ENCODE measurements at places on chromosomes 5 and 9.

DNA sequence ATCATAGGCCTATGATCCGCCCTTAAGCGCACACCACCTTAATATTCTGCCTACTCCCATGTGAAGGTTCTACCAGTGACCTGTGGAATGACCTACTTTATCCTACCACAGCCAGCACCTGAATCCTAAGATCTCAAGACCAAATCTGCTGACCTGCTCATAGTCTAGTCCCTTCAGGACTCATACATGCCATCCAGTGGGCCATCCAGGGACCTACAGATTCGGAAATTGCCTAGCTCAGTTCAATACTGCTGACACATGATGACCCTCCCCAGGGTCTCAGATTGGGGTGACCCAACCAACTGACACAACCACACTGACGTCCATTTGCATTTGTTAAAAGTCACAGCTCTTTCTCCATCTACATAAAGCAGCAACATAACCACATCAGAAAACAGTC lies 443.8 kb upstream of the ST8SIA4 start:
- no peak for DNase-seq

DNA sequence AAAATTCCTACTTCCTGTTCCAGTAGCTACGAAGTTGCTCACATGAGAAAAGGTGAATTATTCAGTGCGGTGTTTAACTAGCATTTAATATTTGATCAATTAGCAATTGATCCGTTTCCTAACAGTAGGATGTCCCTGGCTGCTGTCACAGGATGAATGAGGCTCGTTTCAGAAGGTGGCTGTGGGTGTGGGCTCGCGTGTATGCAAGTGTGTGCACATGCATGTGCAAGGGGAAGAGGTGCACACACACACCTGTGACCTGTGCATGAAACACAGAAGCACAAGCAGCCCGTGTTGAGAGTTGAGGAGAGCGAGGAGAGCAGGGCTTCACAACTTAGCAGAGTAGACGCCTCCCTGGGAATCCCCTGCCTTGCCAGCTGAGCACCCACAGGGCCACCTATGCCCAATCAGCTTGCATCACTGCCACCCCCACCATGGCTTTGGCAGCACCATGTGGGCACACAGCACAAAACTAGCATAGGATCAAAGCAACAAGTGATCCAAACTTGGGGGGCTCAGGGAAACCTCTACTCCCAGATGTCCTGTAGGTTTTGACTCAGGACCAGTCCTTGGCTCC lies 107.2 kb downstream of the C5orf15 start:
- DNase-seq: peak; percentile 36

GRCh38 chr9:32405506-32405905 lies 21.1 kb downstream of the ACO1 start:
- DNase-seq: no peak

DNA sequence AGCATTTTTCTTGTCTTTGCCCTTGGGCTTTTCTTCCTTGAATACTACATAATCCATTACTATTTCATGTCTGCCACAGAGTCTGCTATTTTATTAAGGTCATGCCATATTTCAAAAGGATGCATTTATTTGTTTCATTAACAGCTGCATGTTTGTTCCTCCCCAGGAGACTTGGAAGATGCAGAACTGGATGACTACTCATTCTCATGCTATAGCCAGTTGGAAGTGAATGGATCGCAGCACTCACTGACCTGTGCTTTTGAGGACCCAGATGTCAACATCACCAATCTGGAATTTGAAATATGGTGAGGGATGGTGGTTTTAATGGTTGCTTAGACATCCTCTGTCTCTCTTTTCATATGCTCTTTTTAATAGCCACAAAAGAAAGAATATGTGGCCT lies 4.0 kb downstream of the IL7R start:
- no peak for DNase-seq

DNA sequence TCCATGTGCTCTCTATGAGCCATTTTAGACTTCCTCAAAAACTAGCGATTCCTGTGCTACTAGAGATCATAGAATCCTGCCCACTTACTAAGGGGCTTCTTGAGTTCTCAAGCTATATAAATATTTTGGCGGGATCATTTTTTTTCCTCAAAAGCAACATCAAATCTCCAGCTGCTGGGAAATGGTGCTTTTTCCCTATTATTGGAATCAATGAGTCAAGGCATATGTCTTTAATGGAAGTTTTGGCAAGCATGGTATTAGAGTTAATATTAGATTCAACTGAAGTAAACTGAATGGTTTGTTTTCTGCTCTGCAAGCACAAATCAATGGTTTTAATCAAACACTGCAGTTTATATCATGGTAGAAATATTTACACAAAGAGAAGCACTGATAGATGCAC lies 369.9 kb upstream of the PTGER4 start:
- no peak for DNase-seq

- DNase-seq: no peak
These were observed 200.6 kb upstream of the MVB12B start for GRCh38 chr9:126125992-126126409.

DNA sequence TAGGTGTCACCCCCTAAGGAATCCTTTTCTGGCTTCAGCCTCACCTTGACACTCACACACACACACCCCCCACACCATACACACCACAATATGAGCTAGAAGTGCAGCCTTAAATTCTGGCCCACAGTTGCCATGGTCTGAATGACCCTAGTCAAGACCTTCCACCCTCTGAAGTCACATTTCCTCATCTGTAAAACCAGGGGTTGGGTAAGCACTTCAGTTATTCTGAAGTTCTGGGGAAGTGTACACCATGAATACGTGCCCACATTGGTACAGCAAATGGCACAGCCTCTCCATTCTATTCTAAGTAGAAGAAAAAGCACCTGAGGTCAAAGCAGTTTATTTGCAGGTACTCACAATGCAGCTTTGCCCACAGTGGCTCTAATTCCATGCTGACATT lies 372.8 kb upstream of the KLF4 start:
- DNase-seq: no peak

DNA sequence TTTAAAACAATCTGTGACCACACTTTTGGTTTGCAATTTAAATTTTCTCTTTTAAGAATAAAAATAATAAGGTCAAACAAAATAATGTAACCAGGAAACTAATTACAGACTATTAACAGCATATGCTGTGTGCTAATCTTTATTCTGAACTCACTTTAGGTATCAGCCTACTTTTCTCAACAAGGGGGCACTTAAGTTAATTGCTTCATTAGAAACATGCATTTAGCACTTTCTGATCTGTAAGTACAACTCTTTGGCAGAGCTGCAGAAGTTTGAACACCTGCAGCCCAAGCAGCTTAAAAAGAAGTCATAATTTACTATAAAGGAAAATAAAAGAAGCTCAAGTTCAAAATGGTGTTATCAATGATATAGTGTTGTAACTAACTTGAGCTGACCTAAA lies 21.7 kb downstream of the XRCC4 start:
- no peak for DNase-seq

GRCh38 chr5:141945511-141946051 lies 12.4 kb downstream of the PCDH12 start:
- DNase-seq: no peak

DNA sequence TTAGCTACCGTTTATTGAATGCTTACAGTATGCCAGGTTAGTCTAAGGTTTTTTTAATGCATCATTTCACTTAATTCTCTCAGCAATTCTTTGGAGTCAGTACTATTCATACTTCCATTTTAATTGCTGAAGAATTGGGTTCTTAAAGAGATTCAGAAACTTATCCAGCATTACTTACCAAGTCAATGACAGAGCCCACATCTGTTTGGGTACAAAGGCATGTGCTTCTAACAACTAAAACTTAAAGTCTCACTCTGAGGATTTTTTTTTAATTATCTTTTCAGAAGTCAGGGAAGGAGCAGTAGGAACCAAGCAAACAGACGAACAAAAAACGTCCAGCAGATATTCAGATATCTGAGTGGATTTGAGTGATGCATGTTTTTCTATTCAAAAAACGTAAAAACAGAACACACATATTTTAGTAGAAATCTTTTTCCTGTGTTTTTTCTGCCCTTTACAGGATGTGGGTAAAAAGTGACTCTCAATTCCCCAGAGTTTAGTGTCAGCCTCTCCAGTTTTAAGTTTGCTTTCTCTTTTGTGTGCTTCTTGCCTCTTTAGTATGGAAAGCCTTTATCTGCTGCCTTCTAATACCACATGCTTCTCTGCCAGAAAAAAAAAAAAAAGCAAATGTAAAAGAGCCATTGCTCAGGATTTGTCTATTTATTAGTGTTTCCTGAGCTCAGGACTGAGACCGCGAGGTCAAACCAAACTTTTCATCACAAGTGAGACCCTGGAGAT lies 118.0 kb downstream of the PRKACG start:
- no peak for DNase-seq

DNA sequence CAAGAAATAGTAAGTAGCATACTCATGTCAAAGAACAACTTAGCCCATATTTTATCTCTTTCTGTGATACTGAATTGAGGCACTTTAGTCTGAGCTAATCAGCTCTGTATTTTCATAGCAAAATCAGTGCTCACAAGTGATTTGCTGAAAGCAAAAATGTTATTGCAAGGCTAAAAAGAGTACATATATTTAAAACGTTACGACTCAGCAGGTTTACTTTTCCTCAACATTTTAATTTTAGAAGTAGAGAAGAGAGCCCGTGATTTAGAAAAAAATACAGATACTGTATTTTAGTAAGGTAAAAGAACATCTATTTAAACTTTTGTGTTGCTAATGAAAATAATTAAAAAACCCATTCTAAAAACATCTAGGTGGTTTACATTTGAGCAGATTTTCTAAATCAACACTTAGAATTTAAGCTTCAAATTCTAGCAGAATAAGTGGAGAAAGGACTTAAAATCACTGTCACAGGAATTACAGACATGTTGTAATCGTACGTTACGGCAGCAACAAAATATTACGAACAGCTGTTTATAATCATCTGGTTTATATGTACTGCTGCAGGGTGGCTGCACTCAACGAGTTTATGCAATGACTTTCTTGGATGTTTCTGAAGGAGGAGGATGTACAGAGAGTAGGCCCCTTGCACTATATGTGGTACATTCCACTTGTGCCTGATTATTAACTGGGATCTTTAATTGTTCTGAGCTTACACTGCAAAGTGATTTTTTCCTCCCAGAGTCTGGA lies 20.1 kb downstream of the SREK1 start:
- DNase-seq: no peak

GRCh38 chr5:97074859-97075489 lies 67.4 kb downstream of the LIX1 start:
- DNase-seq: no peak

DNA sequence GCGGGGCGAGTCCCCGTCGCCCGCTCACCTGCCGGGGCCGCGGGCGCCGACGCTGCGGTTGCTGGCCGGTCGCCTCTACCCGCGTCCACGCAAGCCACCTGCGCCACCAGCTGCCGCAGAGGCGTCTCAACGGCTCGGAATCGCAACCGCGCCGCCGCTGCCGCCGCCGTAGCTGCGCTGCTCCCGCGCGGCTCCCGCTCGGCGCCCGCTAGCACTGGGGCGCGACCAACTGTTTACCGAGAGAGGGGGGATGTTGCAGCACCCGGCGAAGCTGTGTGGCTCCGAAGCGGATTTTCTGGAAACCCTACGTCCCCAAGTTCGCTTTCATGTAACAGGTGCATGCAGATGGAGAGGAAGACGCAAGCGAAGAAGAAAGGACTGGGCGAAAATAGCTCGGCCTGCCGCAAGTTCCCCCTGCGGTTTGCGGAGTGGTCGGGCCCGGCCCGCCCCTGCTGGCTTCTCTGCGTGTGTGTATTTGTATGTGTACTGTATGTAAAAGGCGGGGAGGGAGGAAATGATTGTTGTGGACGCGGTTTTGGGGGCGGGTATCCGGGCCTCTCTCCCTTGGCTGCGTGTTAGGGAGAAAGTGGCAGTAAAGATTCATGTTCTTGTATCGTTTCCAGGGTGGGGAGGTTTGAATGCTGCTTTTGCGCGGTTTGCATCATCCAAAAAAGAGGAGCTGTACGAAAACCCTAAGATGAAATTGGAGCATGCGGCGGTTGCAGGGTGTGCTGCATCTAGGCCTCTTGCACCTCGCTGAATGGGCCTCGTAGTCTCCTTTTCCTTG lies at the start of gene PSIP1:
PSIP1 (minus strand) TSS at position 182 of the 787 bp plus-strand sequence. CDS start 782 bp downstream, outside the sequence.
- DNase-seq: peak; percentile 82

GRCh38 chr5:35754481-35754880 lies 102.2 kb upstream of the IL7R start:
- no peak for DNase-seq

DNA sequence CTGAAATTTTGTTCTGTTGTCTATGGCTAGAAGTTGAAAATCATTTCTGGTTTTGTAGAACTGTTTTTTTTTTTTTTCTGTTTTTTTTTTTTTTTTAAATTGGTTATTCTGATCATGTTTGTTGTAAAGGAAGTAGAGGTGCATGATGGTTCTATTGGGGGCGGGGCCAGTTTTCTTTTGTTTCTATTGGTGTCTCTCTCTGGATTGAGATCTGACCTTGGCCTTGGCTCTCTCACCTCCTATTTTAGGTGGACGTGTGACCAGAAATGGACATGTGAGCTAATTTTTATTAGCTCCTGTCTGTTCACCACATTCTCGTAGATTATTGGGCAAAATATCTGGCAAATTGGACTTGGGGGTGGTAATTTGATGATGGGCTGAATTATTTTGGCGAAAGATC lies 3.2 kb downstream of the ZNF618 start:
- DNase-seq: no peak

DNA sequence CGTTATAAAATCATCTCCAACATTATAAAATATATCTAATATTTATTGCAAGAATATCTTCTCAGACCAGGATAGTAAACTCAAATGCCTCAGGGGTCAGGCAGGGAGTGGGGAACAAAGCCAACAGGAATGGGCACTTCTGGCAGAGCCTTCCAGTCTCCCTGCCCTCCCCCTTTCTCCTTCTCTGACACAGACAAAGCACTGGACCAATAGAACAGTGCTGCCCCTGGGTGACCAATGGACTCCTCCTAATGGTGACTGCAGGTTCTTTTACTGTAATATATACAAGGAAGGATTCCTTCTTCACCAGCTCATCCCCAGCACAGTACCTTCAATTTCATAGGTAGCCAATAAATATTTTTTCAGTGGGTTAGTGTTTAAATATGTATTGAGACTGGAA lies 31.1 kb upstream of the MAMDC2 start:
- DNase-seq: no peak

DNA sequence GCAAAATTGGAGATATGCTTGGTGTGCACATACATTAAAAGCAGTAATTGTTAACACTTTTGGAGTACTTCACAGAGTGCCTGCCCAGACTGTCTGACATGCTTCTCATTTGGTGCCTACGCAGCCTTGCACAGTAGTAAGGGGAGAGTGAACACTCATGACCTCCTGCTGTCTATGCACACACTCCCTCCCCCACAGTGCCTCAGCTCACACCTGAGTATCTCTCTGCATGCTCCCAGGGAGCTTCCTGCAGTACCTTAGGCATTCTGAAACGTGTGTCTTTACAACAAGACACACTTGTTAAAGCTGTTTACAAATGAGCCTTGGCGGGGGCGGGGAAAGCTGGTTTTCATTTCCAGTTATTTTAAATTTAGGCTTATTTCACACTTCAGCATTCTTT lies 18.0 kb downstream of the MAP3K1 start:
- peak; percentile 32 for DNase-seq

DNA sequence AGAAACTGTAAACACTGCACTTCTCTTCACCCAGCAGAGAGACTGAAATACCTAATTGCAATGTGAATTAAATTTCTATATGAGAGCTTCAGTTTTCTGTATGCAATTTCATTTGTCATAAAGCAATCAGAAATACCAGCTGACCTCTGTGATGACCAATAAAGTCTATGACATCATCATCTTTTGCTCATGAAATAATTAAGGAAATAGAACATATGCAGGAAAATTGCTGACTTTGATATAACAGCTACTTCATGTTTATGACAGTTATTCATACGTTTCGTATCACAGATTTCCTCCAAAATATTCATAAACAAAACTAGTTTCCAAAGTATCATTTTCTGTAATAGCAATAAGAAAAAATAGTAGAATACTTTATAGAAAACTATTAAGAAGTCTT lies 652.3 kb downstream of the SLCO4C1 start:
- DNase-seq: no peak

- no peak for DNase-seq
These were observed 189.4 kb downstream of the CCDC192 start for GRCh38 chr5:127892467-127893207.

All from stimulated activated CD4-positive, alpha-beta T cell treated with anti-CD3 and anti-CD28 coated beads, Interleukin-4, amount 100 ng/mL, for 1 hour (primary cell).